Body of pancreas (tissue), 4 donors: ENCODE measurements at places on chromosomes 13 and 19. TPM values are rescaled to one million over a fixed set of nuclear protein-coding genes. Genes with fewer than 3 reads are reported as not detected.
A peak's percentile ranks its signal among the peaks of the same experiment; 100 is the strongest.

The ZNF570 gene
- 0.99 TPM for total RNA-seq

The SNAPC2 gene
- 9.1 TPM for total RNA-seq

The FFAR2 gene
- total RNA-seq, result not detected

The RASIP1 gene
- total RNA-seq, result 14.5 TPM

DNA sequence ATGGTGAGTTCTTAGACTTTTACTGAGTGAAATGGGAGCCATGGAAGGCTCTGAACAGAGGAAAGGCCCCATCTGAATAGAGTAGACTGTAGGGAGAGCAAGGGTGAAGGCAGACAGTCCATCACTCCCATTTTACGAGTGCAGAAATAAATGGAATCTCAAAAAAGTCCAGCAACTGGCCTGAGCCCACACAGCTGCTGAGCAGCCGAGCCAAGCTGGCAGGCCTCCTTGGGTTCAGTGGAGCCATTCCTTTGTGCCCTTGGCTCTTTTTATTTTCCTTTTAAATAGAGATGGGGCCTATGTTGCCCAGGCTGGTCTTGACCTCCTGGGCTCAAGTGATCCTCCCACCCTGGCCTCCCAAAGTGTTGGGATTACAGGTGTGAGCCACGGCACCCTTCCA is 1.0 kb upstream of the MYH14 start:
- no peaks in the 10 kb centered on the region for H3K27me3 ChIP-seq
- no peak for DNase-seq
- H3K27ac ChIP-seq, result no peak overlapping the region
- H3K4me3 ChIP-seq, result no peak overlapping the region

- H3K27me3 ChIP-seq, result no peaks in the 10 kb centered on the region
- H3K36me3 ChIP-seq, result no peaks in the 10 kb centered on the region
- peaks cover 18% of the 10 kb centered on the region for H3K4me1 ChIP-seq
Measured at GRCh38 chr19:35897706-35898451, 2.5 kb downstream of the NFKBID start.

DNA sequence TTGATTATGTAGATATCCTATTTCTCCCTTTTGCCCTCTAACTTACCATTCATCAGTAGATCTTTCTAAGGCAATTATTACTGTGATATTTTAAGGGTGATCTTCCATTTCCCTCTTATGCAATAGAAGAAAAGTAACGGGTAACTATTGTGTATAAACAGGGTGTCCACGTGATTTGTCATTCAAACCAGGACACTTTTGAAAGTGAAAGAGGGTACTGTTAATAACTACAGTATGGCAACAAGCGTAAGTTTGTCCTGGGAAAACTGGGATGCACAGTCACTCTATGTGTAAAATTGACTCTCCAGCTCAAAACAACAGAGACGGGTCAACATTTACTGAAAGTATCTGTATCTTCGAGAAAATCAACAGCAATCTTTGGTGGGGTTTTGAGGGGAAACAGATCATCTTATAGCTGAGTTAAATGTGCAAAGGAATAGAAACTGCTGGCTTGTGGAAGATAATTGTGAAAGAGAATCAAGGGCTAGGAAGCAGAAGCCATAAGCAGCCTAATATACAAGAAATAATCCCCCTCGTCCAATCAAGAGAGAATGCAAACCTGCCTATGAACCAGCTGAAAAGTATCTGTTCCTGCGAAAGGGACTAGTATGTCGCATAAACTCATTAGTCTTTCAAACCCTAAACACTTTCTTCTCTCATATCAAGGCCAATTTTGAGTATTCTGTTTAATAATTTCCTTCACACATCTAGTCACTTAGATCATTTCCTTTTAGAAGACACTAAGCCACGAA is 126.7 kb downstream of the FOXO1 start:
- no peak for DNase-seq
- H3K4me1 ChIP-seq, result peaks cover 25% of the 10 kb centered on the region
- no peaks in the 10 kb centered on the region for H3K36me3 ChIP-seq
- H3K27ac ChIP-seq, result peak overlapping the region; percentile 51
- H3K4me3 ChIP-seq, result no peak overlapping the region

DNA sequence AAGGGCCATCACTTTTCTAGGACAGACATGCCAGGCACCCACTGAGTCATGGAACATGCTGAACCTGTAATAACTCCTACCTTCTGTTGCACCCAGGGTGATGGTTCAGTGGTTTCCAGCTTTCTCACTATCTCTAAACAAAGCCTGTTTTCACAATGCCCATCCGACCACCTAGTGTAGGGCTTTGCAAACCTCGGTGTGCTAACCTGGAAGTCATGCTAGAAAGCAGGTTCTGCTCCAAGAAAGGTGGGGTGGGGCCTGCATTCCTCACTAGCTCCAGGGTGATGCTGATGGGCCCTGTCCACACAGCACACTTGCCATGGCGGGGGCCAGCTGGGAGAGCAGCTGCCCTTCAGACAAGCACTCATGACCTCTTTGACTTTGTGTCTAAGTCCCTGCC is 43.4 kb downstream of the COL4A2 start:
- H3K36me3 ChIP-seq, result no peaks in the 10 kb centered on the region
- no peaks in the 10 kb centered on the region for H3K27me3 ChIP-seq
- H3K4me3 ChIP-seq, result no peak overlapping the region
- H3K27ac ChIP-seq, result no peak overlapping the region
- DNase-seq, result no peak

DNA sequence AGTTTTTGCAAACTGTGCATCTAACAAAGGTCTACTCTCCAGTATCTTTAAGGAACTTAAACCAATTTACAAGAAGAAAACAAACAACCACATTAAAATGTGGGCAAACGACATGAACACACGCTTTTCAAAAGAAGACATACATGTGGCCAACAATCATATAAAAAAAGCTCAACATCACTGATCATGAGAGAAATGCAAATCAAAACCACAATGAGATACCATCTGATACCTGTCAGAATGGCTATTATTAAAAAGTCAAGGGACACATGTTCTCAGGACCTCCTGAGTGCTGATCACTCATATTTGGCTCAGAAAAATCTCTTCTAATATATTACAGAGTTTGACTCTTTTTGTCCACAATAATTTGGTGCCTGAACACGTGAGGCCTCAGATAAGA is 14.2 kb upstream of the LILRB1 start:
- H3K36me3 ChIP-seq, result no peaks in the 10 kb centered on the region
- H3K27ac ChIP-seq, result no peak overlapping the region
- H3K27me3 ChIP-seq, result no peaks in the 10 kb centered on the region
- no peaks in the 10 kb centered on the region for H3K4me1 ChIP-seq
- H3K4me3 ChIP-seq, result no peak overlapping the region
- no peak for DNase-seq

- H3K27me3 ChIP-seq, result no peaks in the 10 kb centered on the region
- H3K27ac ChIP-seq, result peak overlapping the region; percentile 78
- no peaks in the 10 kb centered on the region for H3K36me3 ChIP-seq
- H3K4me1 ChIP-seq, result peaks cover 23% of the 10 kb centered on the region
- no peak overlapping the region for H3K4me3 ChIP-seq
Measured at GRCh38 chr19:48624791-48625723, 5.8 kb downstream of the SPHK2 start.

DNA sequence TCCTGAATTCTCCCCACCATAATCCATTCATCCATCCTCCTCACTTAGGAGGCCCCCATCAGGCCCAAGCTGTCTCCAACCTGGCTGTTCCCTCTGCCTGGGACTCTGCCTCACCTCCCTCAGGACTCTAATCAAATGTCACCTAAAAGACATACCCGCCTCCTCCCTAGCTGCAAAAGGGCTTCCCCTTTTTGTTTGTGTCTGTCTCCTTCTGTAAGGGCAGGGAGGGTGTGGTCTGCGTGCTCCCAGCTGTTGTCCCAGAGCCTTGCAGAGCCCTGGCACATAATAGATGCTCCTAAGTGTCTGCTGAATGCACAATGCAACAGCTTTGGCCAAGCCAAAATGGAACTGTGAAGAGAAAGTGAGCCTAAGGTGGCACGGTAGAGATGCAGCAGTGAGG is 4.4 kb downstream of the TRIR start:
- no peak overlapping the region for H3K27ac ChIP-seq
- H3K27me3 ChIP-seq, result no peaks in the 10 kb centered on the region
- DNase-seq, result no peak
- H3K4me3 ChIP-seq, result no peak overlapping the region
- peaks cover 26% of the 10 kb centered on the region for H3K4me1 ChIP-seq

- no peak overlapping the region for H3K4me3 ChIP-seq
- no peak for DNase-seq
- H3K27ac ChIP-seq, result no peak overlapping the region
- H3K36me3 ChIP-seq, result no peaks in the 10 kb centered on the region
- H3K27me3 ChIP-seq, result no peaks in the 10 kb centered on the region
- no peaks in the 10 kb centered on the region for H3K4me1 ChIP-seq
Measured at GRCh38 chr13:102726430-102726829, 31.6 kb upstream of the METTL21C start.

DNA sequence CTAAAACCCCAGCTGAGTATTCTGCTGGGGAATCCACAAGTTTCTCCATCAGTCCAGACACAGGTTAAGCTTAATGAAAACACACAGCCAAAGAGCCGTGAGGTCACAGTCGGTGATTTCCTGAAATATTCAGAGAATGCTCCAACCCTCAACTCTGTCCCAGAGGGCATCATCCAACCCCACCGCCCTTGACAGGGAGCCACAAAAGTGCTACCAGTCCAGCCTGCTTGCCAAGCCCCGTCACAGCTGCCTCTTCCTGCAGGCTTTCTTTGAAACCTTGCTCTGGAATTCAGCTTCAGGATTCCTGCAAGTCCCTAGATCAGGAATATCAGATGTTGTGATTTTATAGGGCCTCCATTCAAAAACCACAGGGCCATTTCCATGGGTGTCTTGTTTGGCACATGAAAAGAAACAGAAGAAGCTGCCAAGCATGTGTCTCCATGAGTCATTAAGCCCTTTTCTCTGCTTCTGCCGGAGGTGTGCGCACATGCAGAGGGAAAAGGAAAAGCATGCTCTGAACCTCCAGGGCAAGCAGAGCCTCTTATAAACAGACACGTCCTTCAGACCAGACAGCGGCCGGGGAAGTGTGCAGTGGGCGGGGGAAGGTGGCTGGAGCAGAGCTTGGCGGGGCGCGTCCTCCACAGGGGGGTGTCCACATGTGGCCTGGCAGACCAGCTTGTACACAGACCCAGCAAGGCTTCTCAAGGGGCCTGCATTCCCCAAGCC is 164.7 kb downstream of the KATNAL1 start:
- no peak overlapping the region for H3K4me3 ChIP-seq
- H3K4me1 ChIP-seq, result peaks cover 10% of the 10 kb centered on the region
- no peaks in the 10 kb centered on the region for H3K27me3 ChIP-seq
- peak; percentile 53 for DNase-seq
- no peaks in the 10 kb centered on the region for H3K36me3 ChIP-seq
